ENCODE measurements at places on chromosomes 1 and 21.

DNA sequence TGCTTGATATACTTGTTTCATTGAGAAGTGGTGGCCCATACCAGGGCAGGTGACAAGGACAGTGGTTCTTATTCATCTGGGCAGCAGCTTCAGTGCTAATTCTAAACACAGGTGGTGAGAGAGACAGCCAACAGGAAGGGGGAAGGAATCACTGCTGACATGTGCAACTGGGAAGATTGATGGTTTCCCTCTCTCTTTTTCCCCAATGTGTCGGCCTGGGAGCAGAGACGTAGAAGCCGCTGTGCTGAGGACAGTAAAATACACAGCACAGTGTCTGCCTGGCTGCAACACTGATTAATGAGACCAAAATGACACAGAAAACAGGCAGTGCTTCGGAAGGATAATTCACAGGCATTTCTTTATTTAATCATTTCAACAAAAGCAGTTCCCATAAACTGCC lies 48.8 kb downstream of the WARS2 start:
- no peak for DNase-seq

DNA sequence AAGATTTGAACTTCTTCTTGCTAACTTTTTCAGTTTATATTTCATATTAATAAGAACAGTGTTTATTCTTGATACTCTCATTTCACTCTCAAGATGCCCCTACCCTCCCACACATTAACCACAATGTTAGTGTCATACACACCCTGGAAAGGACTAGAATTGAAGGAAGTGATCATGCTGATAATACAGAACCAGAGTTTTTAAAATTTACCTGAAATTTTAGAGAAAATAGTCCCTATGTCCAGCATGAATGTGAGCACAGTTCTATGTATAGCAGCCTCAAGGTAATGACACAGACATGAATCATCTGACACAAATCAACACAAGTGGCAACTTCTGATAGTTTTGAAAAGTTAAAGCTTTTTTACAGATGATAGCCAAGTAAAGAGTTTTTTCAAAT lies 26.0 kb downstream of the RGS1 start:
- DNase-seq, result peak; percentile 5

GRCh38 chr1:10979483-10979920 lies 33.0 kb upstream of the TARDBP start:
- DNase-seq, result no peak

DNA sequence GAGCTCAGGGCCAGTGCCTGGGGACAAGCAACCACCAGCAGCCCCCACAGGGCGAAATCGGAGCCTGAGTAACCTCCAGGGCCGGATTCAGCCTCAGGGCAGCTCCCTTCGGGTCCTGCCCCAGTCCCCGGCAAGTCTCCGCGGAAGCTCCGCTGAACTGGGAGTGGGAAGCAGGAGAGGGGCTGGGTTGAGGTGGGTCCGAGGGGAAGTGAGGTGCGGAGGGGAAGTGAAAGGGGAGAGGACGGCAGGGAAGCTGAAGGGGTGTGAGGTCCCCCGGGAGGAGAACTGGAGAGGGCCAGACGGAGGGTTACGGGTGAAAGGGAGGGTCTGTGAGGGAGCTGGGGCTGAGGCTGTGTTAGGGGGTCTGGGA lies 560 bp downstream of the PADI2 start:
- no peak for DNase-seq

- DNase-seq, result no peak
These were observed 16.2 kb downstream of the ACTRT2 start for GRCh38 chr1:3037281-3038040.

DNA sequence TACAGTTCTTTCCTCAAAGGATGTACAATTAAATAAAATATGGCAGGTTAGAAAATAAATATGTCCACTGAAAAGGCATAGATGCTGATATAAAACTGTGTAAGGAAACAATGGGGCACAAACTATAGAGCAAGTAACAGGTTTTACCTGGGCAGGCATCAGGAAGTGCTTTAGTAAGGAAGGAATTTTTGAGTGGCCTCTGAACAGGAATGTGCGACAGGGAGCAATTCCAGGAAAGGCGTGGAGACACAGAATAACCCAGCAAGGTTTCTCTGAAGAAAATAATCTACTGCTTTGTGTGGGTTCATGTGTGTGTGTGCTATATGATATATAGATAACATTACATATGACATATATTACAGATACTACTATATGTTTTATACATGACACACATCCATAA lies 128.4 kb downstream of the RGS21 start:
- no peak for DNase-seq

DNA sequence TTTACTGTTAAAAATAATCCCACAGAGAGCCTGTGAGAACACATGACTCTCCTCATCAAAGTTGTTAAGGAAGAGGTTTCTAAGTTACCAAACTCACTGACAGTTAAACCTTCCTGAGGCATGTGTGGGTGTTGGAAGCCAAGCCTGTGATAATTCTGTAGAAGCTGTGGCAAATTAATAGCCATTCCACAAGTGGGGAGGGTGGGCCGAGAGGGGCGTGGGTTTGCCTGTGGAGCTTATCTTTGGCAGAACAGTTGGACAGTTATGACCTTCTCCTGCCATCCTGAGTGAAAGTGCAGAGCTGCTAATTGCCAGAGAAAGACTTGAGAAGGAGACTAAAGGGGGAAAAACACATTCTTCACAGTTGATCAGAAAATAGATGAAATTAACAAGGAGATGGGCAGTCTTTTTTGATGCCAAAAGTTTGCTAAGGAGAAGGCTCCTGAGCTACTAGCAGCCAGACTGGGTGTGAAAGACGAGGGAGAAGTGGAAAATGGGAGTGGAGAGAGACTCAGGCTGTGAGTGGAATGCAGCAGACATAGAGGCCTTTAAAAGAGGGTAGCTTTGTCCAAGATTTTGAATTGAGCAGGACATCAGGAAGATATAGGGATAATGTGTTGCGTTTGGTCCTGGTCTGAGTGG lies 1.6 kb upstream of the PLA2G2C start:
- no peak for DNase-seq

DNA sequence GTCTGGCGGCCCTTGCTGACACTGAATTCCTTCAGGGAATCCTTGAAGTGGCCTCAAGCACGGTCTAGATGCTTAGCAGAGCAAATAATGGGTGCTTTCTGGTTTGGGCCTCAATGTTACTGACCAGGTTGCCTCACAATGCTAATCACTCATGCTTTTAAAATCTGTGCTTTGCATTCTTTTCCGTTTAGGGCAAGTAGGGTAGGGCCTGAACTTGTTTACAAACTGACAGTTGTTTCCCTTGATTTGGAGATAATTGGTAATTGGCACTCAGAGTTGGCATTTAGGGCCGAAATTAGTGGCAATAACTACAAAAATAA lies 1.4 kb downstream of the VPS13D start:
- no peak for DNase-seq

- DNase-seq, result no peak
These were observed 107.6 kb upstream of the CSF3R start for GRCh38 chr1:36590264-36590663.

DNA sequence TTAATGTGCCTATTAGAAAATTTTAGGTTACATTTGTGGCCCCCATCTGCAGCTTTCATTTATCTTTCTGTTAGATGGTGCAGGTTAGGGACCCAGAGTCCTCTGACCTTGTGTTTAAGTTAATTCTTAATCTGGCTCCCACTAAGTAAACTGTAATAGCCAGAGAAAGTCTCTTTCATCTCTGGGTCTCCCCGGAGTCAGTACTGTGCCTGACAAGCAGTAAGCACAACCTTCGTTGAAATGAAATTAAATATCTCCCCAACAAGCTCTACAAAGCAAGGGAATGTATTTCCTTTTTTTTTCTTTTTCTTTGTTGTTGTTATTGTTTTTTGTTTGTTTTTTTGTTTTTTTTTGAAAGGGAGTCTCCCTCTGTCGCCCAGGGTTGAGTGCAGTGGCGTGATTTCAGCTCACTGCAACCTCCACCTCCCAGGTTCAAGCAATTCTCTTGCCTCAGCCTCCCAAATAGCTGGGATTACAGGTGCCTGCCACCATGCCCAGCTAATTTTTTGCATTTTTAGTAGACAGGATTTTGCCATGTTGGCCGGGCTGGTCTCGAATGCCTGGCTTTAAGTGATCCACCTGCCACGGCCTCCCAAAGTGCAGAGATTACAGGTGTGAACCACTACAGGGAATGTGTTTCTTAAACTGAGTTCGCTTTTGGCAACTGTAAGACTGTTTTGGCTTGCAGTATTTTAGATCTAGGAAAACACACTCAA lies 81.6 kb downstream of the HHIPL2 start:
- DNase-seq, result no peak

DNA sequence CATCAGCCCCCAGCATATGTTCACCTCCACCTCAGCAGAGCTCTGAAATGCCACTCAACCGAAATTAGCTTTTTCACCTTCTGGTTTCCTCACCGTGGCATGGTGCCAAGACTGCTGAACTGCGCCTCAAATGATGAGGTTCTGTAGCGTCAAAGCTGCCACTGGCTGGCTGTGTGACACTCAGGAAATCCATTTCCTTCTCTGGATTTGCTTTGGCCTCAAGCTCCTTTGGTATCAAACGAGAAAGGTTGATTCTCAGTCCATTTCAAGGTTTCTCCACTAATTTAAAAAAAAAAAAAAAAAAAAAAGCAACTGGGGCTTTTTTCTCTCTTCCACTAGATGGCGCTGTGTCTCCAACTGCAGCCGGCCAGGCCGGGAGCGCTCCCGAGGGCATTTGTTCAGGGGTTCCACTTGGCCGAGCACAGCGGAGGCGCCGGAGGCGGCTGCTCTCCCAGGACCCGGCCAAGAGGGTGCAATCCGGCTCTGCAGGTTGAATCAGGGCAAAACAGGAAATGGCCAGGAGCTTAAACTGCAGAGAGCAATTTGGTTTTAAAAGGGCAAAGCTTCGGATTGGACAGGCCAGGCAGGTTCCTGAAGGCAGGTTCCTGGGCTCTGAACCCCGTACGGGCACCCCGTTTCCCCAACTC lies 26.5 kb upstream of the PLA2G2C start:
- peak; percentile 45 for DNase-seq

- DNase-seq, result no peak
These were observed 49.0 kb downstream of the LRRC53 start for GRCh38 chr1:74463333-74463988.

GRCh38 chr1:116334015-116334547 lies 39.0 kb upstream of the ATP1A1 start:
- DNase-seq, result peak; percentile 37

GRCh38 chr1:24443241-24443656 lies 27.6 kb downstream of the NIPAL3 start:
- DNase-seq, result no peak

GRCh38 chr1:159084867-159085266 lies 8.3 kb upstream of the AIM2 start:
- DNase-seq, result no peak

- DNase-seq, result no peak
These were observed 348.7 kb downstream of the SETD4 start for GRCh38 chr21:35711661-35712060.

- DNase-seq, result no peak
These were observed 127.8 kb downstream of the TBX19 start for GRCh38 chr1:168408539-168408865.

GRCh38 chr1:204446413-204447111 lies 34.9 kb upstream of the PPP1R15B start:
- DNase-seq, result peak; percentile 57

DNA sequence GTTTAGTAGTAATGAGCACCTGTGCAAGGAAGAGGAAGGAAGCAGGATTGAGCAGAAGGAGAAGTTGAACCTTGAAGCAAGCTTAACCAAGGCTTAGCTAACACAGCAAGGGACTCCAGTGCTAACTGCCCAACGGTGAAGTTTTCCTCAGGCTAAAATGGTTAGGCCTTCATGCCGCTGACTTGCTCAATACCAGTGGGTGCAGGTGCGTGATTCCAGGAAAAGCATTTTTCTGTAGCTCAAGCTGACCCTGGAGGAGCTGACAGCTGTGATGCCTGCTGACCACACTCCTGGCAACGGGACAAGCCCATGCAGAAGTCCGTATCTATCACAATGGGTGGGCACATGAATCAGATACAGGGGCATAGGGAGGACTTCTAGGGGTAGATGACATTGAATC lies 76.5 kb upstream of the FGGY start:
- no peak for DNase-seq

- peak; percentile 51 for DNase-seq
These were observed 25.3 kb upstream of the OVAAL start for GRCh38 chr1:180533266-180533987.

DNA sequence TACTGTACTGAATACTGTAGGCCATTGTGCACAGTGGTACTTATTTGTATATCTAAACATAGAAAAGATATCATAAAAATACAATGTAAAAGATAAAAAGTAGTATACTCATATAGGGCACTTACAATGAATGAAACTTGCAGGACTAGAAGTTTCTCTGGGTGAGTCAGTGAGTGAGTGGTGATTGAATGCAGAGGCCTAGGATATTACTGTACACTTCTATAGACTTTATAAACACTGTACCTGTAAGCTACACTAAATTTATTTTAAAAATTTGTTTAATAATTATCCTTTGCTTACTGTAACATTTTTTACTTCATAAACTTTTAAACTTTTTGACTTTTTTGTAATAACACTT lies 82.5 kb downstream of the FGGY start:
- DNase-seq, result no peak

- DNase-seq, result no peak
These were observed 12.2 kb upstream of the FAM167B start for GRCh38 chr1:32234792-32235191.

GRCh38 chr1:111101854-111102642 lies 37.8 kb downstream of the DRAM2 start:
- DNase-seq, result no peak

GRCh38 chr1:102853701-102854187 lies 254.6 kb downstream of the COL11A1 start:
- DNase-seq, result no peak

GRCh38 chr1:109980324-109981003 lies 4.1 kb upstream of the AHCYL1 start:
- no peak for DNase-seq

- no peak for DNase-seq
These were observed 4.9 kb downstream of the IL12RB2 start for GRCh38 chr1:67312615-67313014.

DNA sequence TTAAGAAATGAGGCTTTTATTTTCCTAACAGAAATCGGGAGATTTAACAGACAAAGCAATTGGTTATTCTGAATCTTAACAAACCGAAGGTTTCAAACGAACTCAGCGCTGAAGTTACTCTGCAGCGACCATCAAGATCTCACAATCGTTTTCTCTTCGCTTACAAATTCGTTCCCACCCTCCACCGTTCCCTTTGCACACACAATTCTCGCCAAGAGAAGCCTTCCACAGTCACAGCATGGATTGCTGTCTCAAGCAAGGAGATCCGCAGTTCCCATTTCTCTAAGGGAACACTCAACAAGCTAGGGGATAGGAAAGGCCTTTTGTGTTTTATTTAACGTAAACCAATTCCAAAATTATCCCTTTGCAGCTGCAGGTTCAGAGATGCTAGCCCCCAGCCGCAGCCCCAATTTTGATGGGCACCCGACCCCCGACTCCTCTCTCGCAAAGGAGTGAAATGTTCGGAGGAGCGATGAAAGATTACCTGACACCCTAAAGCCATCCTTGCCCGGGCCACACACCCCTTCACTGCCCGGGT lies 755 bp downstream of the FBXO42 start:
- DNase-seq, result no peak
